Effector memory CD8-positive, alpha-beta T cell (primary cell): ENCODE measurements at places on chromosomes 7 and 10.
A peak's percentile ranks its signal among the peaks of the same experiment; 100 is the strongest.

DNA sequence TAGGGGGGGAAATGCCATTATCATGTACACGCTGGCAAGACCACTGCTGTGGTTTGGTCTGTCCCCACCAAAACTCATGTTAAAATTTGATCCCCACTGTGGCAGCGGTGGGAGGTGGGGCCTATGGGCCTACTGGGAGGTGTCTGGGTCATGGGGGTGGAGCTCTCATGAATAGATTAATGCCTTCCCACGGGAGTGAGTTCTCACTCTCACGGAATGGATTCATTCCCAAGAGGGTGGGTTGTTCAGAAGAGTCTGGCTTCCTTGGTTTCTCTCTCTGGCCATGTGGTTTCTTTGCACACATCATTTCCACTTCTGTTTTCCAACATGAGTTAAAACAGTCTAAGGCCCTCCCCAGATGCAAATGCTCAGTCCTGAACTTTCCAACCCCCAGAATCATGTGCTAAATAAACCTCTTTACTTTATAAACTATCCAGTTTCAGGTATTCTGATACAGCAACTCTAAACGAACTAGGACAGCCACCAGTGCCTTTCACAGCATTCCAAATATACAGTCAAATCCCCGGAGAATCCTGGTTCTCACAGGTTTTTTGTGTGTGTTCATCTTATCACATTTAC, 44.3 kb downstream of the SMURF1 start:
- H3K27ac ChIP-seq: no peak overlapping the region
- peaks cover 8% of the 10 kb centered on the region for H3K36me3 ChIP-seq
- H3K4me1 ChIP-seq: peaks cover 49% of the 10 kb centered on the region
- no peak overlapping the region for H3K4me3 ChIP-seq
- no peak for DNase-seq

DNA sequence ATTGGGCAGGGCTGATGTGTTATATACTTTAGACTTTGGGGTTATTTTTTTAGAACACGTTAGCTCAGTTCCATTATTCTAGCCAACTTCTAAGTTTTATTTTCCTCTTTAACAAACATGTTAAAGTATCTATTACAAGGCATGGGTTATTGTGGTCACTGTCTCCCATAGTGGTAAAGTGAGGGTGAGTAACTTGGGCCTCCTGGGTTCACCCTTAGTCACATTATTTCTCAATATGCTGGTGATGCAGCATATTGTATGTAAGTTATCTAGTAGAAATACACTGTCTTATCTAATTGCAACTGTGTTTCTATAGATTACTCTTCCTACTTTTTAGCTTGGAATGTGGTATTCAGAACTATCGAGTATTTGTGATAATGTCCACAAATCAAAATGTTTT, 65.9 kb downstream of the BBS9 start:
- H3K27ac ChIP-seq: no peak overlapping the region
- DNase-seq: no peak
- H3K36me3 ChIP-seq: peaks cover 2% of the 10 kb centered on the region
- no peak overlapping the region for H3K4me3 ChIP-seq

- no peaks in the 10 kb centered on the region for H3K27me3 ChIP-seq
- peaks cover 42% of the 10 kb centered on the region for H3K36me3 ChIP-seq
- peak overlapping the region; percentile 88 for H3K27ac ChIP-seq
- H3K4me1 ChIP-seq: peaks cover 30% of the 10 kb centered on the region
Measured at GRCh38 chr7:22814261-22815208, 8.1 kb downstream of the TOMM7 start.

DNA sequence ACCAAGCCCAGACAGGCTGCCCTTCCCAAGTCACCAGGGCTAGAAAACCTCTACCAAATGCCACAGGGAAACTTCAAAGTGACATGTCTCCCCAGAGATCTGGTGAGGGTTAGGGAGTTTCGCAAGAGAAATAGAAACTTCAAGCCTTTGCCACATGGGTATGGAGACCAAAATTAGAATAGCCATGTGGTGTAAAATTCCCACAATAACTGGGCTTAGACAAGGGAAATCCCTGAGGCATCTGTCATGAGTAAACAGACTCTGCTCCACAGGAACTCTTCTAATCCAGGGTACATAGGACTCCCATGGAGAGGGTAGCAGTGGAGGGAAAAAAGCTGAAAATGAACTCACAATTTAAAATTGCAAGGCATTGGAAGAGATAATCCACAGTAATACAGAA, 14.3 kb downstream of the ADAM12 start:
- H3K27me3 ChIP-seq: no peaks in the 10 kb centered on the region
- no peak overlapping the region for H3K27ac ChIP-seq
- H3K4me1 ChIP-seq: no peaks in the 10 kb centered on the region

- H3K4me3 ChIP-seq: peak overlapping the region; percentile 89
- peaks cover 20% of the 10 kb centered on the region for H3K36me3 ChIP-seq
- peak overlapping the region; percentile 98 for H3K27ac ChIP-seq
- DNase-seq: peak; percentile 83
- peaks cover 47% of the 10 kb centered on the region for H3K4me1 ChIP-seq
- H3K27me3 ChIP-seq: no peaks in the 10 kb centered on the region
Measured at GRCh38 chr10:91163269-91163868, 57.1 kb upstream of the PCGF5 start.

DNA sequence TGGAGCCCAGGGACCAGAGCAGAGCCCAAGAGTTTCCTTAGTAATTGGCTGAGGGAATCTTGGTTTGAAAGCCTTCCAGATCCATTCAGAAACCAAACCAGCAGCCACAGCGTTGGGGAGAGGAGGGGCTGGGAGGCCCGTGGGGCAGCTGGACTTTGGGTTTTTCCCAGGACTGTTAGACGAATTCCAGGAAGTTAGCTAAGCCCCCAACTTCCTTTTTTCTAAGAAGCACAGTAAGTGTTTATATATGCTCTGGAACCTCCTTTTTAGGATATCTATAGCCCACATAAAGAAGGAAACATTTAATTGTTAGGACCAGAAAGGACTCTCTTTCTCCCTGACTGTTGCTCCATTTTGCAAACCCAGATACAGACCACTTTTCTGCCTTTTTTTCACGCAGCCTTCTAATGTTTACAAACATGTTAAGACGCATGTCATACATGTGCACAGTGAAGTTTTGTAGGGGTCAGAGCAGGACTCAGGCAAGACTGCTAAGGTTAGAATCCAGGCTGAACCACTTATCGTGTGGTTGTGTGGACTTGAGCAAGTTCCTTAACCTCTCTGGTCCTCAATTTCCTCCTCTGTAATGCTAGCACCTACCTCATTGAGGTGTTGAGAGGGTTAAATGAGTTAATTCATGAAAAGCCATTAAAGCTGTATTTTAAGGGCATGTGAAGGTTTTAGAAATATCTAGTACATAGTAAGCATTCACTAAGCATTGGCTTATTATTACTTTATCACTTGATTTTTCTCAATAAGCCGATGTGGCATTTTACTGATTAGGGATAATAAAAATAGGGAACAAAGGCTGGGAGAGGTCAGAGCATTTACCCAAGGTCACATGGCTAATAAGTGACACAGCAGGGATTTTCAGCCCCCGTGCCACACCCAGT, 42.4 kb downstream of the TBATA start:
- no peak overlapping the region for H3K27ac ChIP-seq
- no peak for DNase-seq
- H3K4me3 ChIP-seq: no peak overlapping the region
- no peaks in the 10 kb centered on the region for H3K27me3 ChIP-seq

- H3K36me3 ChIP-seq: no peaks in the 10 kb centered on the region
- DNase-seq: no peak
- peaks cover 89% of the 10 kb centered on the region for H3K27me3 ChIP-seq
- no peak overlapping the region for H3K27ac ChIP-seq
- H3K4me3 ChIP-seq: no peak overlapping the region
Measured at GRCh38 chr10:47378606-47379444, 5.3 kb downstream of the ZNF488 start.

DNA sequence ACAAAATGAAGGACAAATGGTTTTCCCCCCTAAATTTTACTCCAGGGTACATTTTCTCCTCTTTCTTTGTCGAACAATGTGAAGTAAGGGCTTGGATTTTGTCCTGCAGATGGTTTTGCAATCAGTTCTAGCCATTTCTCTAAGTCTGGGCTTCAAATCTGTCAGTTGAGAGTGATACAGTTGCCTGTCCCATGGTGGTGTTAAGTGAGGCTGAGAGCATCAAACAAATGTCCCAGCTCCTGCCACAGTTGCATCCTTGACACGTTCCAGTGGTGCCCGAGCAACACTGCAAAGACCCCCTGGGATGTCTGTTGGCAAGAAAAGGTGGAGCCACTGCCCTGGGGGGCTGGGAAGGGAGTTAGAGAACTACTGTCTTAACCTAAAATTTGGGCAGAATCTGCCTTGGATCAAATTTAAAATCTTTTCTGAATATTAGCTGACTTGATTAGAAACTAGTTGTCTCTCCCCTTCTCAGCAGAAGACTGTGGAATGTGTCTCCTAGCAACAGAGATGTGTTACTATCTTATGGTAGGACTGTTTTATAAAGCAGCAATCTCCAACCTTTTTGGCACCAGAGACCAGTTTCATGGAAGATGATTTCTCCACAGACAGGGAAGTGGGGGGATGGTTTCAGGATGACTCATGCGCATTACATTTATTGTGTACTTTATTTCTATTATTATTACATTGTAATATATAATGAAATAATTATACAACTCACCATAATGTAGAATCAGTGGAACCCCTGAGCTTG, 102.0 kb upstream of the STEAP1B start:
- DNase-seq: no peak
- H3K36me3 ChIP-seq: no peaks in the 10 kb centered on the region
- no peaks in the 10 kb centered on the region for H3K4me1 ChIP-seq
- peaks cover 19% of the 10 kb centered on the region for H3K27me3 ChIP-seq

DNA sequence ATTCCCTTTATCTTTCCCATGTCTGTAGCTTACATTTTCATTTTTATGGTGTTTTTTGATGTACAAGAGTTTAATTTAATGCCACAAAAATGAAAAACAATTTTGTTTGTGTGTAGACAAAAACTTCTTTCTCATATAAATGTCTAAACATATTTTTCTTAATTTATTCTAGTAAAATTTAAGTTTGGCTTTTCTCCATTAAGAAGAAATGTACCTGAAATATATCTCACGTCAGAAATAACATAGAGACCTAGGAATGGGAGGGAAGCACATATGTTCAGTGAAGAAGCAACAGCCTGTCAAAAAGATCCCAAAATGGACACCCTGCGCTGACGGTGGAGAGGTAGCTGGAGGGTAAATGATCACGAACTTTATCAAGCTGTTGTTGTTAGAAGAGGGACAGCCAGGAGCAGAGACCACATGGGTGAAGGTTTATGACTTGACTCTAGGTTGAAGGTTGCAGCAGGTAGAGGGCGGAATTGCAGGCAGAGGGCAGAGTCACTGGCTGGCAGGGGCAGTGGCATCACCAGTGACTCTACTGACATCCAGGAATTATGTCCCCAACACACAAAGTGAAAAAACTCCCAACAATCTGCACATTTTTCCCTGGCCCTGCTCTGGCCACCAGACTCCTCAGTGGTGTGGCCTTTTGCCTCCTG, 225.9 kb upstream of the PRSS58 start:
- no peak overlapping the region for H3K4me3 ChIP-seq
- H3K27ac ChIP-seq: no peak overlapping the region
- H3K27me3 ChIP-seq: no peaks in the 10 kb centered on the region
- peaks cover 17% of the 10 kb centered on the region for H3K4me1 ChIP-seq

GRCh38 chr7:116500078-116500853, 728 bp downstream of the CAV2 start:
- H3K27me3 ChIP-seq: peaks cover 52% of the 10 kb centered on the region
- H3K27ac ChIP-seq: peak overlapping the region; percentile 13
- H3K36me3 ChIP-seq: no peaks in the 10 kb centered on the region

- H3K4me3 ChIP-seq: peak overlapping the region; percentile 49
- H3K27me3 ChIP-seq: peaks cover 9% of the 10 kb centered on the region
- no peak overlapping the region for H3K27ac ChIP-seq
- no peaks in the 10 kb centered on the region for H3K36me3 ChIP-seq
Measured at GRCh38 chr7:16061630-16062029, 359.7 kb downstream of the CRPPA start.

- H3K4me3 ChIP-seq: no peak overlapping the region
- no peak overlapping the region for H3K27ac ChIP-seq
- H3K4me1 ChIP-seq: no peaks in the 10 kb centered on the region
- no peaks in the 10 kb centered on the region for H3K27me3 ChIP-seq
- no peaks in the 10 kb centered on the region for H3K36me3 ChIP-seq
Measured at GRCh38 chr7:16278167-16278787, 143.1 kb downstream of the CRPPA start.

GRCh38 chr10:95832216-95833041, 75.3 kb upstream of the CC2D2B start:
- H3K4me3 ChIP-seq: no peak overlapping the region
- H3K36me3 ChIP-seq: peaks cover 17% of the 10 kb centered on the region
- H3K4me1 ChIP-seq: peaks cover 23% of the 10 kb centered on the region
- DNase-seq: peak; percentile 69

DNA sequence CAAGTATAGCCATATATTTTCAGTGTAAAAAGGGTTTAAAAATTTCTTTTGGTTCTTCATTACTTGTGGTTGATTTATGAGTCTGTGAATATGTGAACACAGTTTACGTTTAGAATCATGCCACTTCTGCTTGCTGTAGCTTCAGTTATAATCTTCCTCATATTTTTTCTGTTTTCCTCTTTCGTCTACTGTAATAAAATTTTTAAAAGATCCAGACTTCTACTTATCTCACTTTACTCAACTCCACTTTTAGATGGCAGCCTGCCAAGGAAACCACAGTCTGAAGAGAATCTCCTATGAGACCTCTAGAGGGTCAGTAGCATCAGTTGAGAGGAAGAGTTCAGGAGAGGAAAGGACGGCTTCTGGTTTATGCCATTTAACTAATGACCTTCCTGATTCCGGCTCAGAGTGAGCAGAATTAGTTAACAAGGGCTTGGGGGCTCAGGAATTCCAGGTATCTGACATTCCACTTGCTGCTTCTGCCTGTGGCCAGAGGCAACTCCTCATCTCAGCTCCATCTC, 21.4 kb downstream of the CREB5 start:
- no peak overlapping the region for H3K27ac ChIP-seq
- no peak for DNase-seq
- no peak overlapping the region for H3K4me3 ChIP-seq
- H3K36me3 ChIP-seq: no peaks in the 10 kb centered on the region
- no peaks in the 10 kb centered on the region for H3K4me1 ChIP-seq

- no peak overlapping the region for H3K4me3 ChIP-seq
- H3K36me3 ChIP-seq: peaks cover 5% of the 10 kb centered on the region
- no peaks in the 10 kb centered on the region for H3K27me3 ChIP-seq
- H3K27ac ChIP-seq: peak overlapping the region; percentile 77
- peaks cover 2% of the 10 kb centered on the region for H3K4me1 ChIP-seq
Measured at GRCh38 chr7:5117095-5117970, 71.7 kb downstream of the RBAK start.

GRCh38 chr7:157814931-157815705, 478.3 kb downstream of the DNAJB6 start:
- H3K4me3 ChIP-seq: no peak overlapping the region
- H3K27ac ChIP-seq: no peak overlapping the region
- DNase-seq: no peak
- no peaks in the 10 kb centered on the region for H3K27me3 ChIP-seq
- no peaks in the 10 kb centered on the region for H3K36me3 ChIP-seq

- H3K36me3 ChIP-seq: peaks cover 33% of the 10 kb centered on the region
- H3K27ac ChIP-seq: peak overlapping the region; percentile 97
- peaks cover 82% of the 10 kb centered on the region for H3K4me1 ChIP-seq
- DNase-seq: no peak
Measured at GRCh38 chr10:62047960-62048383, 146.5 kb downstream of the ARID5B start.

GRCh38 chr7:23161482-23161881, 20.4 kb upstream of the NUP42 start:
- DNase-seq: no peak
- peaks cover 5% of the 10 kb centered on the region for H3K36me3 ChIP-seq
- H3K27ac ChIP-seq: no peak overlapping the region
